ENCODE measurements at places on chromosomes 4 and X. TPM values are rescaled to one million over a fixed set of nuclear protein-coding genes. Genes with fewer than 3 reads are reported as not detected.
A peak's percentile ranks its signal among the peaks of the same experiment; 100 is the strongest.

GRCh38 chr4:56215141-56215783 lies 172.0 kb downstream of the AASDH start:
- no peak for DNase-seq

Gene GPR173
- polyA plus RNA-seq, result 8.8 TPM

Gene GABRG1
- not detected for polyA plus RNA-seq

Gene CSN3
- polyA plus RNA-seq, result not detected

GRCh38 chr4:181166742-181167399 lies 1076.3 kb upstream of the TENM3 start:
- no peak for DNase-seq

Gene PDE5A
- 14.6 TPM for polyA plus RNA-seq

GRCh38 chr4:82524570-82525152 lies 37.1 kb downstream of the TMEM150C start:
- no peak for DNase-seq

- no peak for DNase-seq
These were observed 1577.5 kb upstream of the PCDH7 start for GRCh38 chr4:29142708-29143107.

DNA sequence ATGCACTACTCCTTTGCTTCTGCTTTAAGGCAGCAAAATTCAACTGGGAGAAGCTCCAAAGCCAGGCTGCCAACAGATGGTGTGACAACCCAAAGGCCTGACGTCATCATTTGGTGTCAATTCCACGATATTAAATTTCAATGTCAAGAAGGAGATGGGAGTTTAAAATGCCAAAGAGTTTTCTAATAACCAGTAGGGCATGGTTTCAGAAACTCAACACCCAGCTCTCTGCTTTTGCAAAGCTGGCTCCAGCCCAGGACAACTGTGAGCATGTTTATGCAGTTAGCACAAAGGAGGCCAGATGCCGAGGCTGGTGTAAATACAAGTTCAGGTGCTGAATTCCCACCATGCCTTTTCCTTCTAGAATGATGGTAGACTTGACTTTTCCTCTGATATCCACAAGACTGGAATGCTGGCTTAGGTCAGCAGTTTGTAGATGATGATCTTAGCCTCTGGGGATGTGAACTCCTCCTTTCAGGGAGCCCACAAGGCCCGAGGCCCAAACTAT lies 67.3 kb downstream of the AFAP1 start:
- peak; percentile 82 for DNase-seq

DNA sequence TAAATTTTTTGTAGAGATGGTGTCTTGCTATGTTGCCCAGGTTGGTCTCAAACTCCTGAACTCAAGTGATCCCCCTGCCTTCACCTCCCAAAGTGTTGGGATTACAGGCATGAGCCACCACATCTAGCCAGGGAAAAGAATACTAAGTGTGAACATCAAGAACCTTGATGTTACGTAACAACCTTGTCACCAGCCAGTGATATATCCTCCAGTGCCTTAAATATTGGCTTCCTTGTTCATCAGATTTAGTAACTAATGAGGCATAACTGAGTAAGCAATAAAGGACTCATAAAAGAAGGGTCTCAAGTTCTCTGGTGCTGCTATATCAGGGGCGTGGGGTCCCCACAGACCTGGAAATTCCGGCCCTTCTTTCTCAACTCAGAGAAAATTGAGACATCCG lies 60.5 kb upstream of the ENPEP start:
- peak; percentile 21 for DNase-seq

DNA sequence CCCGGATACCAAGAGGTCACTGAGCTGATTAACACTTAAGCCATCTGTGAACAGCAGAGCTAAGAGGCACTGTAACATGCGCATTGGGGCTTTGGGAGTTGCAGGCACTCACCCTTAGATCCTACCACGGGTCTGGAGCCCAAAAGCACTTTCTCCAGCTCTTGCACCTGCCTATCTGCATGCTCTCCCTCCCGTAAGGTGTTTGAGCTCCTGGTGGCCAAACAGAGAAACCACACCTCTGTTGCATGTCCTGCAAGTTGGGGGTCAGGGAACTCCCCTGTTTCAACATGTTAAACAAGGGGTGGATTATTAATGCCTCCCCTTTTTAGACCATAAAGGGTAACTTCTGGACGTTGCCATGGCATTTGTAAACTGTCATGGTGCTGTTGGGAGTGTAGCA lies 49.8 kb downstream of the GYPA start:
- no peak for DNase-seq

Gene UGT2B11
- polyA plus RNA-seq, result not detected

Gene IRF2
- 16.7 TPM for polyA plus RNA-seq

Gene GAGE1
- polyA plus RNA-seq, result not detected

DNA sequence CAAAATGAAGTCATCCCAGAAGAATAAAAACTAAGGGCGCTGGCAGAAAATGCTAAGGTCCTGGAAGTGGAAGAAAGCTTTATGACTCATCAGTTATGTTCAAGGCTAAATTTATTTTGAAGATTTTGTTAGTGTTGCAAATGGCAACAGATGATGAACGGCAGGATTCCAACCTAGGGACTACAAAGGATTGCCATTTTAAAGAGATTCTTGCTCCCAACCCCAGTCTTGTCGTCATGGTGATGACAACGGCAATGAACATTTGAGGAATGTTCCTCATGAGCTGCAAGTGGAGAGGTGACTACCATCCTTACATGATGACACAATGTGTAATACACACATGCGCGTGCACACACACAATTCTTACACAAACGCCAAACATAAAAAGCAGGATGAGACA lies 54.4 kb upstream of the FTHL17 start:
- DNase-seq, result no peak

Gene ZNF711
- 26.4 TPM for polyA plus RNA-seq

Gene JCHAIN
- 0.93 TPM for polyA plus RNA-seq

Gene CSTF2
- polyA plus RNA-seq, result 10.6 TPM

DNA sequence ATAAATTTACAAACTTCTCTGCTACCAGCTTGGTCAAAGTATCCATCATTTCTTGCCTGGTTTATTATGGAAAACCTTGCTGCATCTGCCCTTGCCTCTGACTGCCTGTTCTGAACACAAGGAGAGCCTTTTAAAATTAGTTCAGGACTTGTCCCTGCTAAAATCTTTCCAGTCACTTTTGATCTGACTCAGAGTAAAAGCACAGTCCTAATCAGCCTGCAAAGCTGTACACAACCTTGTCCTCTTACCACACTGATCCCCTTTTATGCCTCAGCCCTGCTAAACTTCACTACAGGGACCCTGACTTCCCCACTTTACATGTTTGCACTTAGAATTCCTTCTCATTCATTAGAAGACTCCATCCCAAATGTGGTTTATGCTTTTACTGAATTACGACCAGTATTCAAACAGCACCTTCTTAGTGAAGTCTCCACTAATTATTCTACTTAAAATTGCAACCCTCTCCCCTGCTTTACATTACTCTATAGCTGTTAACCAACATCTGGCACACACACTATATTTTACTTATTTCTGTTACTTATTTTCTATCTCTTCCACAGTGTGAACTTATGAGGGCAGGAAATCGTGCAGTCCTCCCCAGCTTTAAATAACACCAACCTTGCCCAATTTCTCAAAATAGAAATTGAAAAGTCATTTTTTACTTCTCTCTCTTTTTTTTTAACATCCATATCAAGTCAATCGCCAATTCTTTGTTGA lies 6.3 kb downstream of the GABRA4 start:
- DNase-seq, result no peak

Gene PRKG2
- 0.40 TPM for polyA plus RNA-seq

Data from hindlimb muscle (tissue), 1 donor.